Astrocyte (in vitro differentiated cells and primary cell): ENCODE measurements at places on chromosomes 7 and 10. TPM values are rescaled to one million over a fixed set of nuclear protein-coding genes. Genes with fewer than 3 reads are reported as not detected.

The GDF2 gene
- not detected in 2 replicates for total RNA-seq

The LIPJ gene
- not detected in 2 replicates for total RNA-seq

- H3K4me3 ChIP-seq, result no peak overlapping the region
- no peaks in the 10 kb centered on the region for H3K27me3 ChIP-seq
- no peaks in the 10 kb centered on the region for H3K36me3 ChIP-seq
Observed at GRCh38 chr10:114685456-114685855, 27.4 kb upstream of the ABLIM1 start.

The NODAL gene
- 0.43 TPM in 1 of 2 replicates, not detected in the other for total RNA-seq

DNA sequence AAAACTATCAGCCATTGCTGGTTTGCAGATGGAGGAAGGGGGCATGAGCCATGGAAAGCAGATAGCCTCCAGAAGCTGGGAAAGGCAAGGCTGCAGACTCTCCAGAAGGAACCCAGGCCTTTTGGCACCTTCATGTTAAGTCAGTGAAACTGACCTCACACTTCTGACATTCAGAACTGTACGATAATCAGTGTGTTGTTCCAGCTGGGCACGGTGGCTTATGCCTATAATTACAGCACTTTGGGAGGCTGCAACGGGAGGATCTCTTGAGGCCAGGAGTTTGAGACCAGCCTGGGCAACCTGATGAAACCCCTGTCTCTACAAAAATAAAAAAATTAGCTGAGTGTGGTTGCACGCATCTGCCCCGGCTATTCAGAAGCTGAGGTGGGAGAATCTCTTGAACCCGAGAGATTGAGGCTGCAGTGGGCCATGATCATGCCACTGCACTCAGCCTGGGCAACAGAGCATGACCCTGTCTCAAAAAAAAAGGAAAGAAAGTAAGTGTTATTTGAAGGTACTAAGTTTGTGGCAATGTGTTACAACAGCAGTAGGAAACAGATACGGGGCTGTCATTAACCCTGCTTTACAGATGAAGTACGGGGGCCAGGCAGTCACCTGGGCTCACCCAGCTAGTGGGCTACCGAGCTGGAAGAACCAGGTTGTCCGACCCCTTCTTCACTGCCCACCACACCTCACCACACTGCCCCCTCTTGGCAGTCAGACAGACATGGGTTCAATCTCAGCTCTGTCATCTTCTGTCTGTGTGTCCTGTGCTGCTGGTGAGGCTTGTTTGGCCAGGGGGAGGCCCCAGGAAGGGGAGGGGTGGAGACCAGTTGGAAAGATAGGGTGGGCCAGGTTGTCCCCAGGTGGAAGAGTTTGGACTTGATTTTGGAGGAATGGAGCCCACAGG is 18.3 kb downstream of the CHST3 start:
- no peaks in the 10 kb centered on the region for H3K27me3 ChIP-seq
- H3K36me3 ChIP-seq, result no peaks in the 10 kb centered on the region
- no peak overlapping the region for H3K27ac ChIP-seq
- H3K4me3 ChIP-seq, result no peak overlapping the region
- no peak for DNase-seq

DNA sequence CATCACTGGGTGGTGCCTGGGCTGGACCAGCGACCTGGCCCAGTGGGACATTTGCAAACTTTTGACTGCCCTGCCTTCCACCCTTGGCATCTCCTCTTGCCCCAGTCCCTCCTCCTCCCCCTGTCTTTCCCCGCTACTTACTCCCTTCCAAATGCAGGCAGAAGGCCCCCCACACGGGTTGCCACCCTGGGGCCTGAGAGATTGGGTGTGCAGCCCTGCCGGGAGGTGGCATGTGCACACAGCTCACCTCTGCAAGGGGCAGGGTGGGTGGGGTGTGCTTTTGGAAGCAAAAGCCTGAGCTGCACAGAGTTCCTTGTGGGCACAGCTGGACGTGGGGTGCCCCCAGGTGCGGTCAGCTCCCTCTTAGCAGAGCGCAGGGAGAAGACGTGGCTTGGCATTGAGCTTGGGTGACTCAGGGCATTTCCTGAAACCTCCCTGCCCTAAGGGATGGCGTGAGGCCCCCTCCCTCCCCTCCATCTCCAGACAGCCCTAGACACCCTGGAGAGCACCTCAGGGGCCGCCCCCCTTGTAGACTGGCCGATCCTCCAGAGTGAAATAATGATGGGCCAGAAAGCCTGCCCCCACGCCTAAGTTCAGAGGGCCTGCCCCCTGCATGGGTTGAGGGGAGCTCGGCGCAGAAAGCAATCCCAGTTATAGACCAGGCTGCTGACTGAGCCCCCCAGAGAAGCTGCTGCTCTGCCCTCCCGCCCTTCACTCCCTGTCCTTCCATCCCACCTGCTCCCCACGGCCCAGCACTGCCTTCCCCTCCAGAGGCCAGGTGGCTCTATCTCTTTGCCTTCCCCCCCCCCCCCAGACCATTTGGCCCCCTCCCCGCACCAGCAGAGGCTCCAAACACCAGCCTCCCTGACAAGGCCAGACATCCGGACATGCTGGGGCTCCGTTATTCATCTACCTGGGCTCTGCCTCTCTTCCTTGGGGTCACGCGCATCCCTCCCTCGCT is 2.3 kb upstream of the SHH start:
- peaks cover 52% of the 10 kb centered on the region for H3K27me3 ChIP-seq
- no peaks in the 10 kb centered on the region for H3K36me3 ChIP-seq
- no peak overlapping the region for H3K27ac ChIP-seq
- no peak overlapping the region for H3K4me3 ChIP-seq

GRCh38 chr10:107434854-107435253 is 270.3 kb upstream of the SORCS1 start:
- H3K4me1 ChIP-seq, result no peaks in the 10 kb centered on the region
- H3K36me3 ChIP-seq, result no peaks in the 10 kb centered on the region
- H3K4me3 ChIP-seq, result no peak overlapping the region
- no peak for DNase-seq

GRCh38 chr7:101216860-101217387 is 457 bp downstream of the PLOD3 start:
- peaks cover 7% of the 10 kb centered on the region for H3K36me3 ChIP-seq
- peaks cover 19% of the 10 kb centered on the region for H3K4me1 ChIP-seq
- H3K27me3 ChIP-seq, result no peaks in the 10 kb centered on the region
- H3K27ac ChIP-seq, result peak overlapping the region; percentile 86
- H3K4me3 ChIP-seq, result peak overlapping the region; percentile 87
- DNase-seq, result no peak

DNA sequence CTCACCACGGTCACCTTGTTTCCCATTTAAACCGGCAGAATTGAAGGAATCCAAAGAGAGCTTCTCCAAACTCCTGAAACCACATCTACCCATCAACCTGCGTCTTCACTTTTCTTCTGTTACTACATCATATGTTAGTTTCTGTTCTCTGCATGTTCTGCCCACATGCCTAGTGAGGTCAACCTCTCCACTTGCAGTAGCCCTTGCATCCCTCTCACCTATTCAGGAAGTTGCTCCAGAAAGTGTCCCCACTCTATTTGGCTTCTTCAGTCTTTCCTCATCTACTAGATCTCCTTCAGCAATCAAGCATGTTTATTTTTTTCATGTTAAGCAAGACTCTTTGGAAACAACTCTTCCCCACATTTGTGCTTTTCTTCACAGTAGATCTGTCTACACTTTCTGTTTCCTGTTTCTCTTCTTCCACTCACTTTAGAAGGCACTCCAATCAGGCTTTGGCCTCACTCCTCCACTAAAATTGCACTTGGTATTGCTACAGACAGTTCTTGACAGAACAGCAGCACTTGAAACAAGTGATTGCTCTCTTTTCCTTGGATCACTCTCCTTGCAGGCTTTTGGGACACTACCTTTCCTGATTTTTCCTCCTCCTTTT is 7.5 kb downstream of the SAMD9L start:
- H3K27me3 ChIP-seq, result no peaks in the 10 kb centered on the region
- no peaks in the 10 kb centered on the region for H3K4me1 ChIP-seq
- H3K4me3 ChIP-seq, result no peak overlapping the region
- no peak overlapping the region for H3K27ac ChIP-seq
- H3K36me3 ChIP-seq, result no peaks in the 10 kb centered on the region
- DNase-seq, result no peak

The INMT gene
- total RNA-seq, result 0.09 TPM in 1 of 2 replicates, not detected in the other

The H2BK1 gene
- not detected in 2 replicates for total RNA-seq

- H3K36me3 ChIP-seq, result no peaks in the 10 kb centered on the region
- DNase-seq, result peak; percentile 98
- H3K27me3 ChIP-seq, result no peaks in the 10 kb centered on the region
Observed at GRCh38 chr10:114714281-114714741, 56.2 kb upstream of the ABLIM1 start.

- no peak overlapping the region for H3K4me3 ChIP-seq
- H3K27me3 ChIP-seq, result no peaks in the 10 kb centered on the region
- no peak for DNase-seq
- no peak overlapping the region for H3K27ac ChIP-seq
- H3K36me3 ChIP-seq, result no peaks in the 10 kb centered on the region
Observed at GRCh38 chr7:3358991-3359390, 57.9 kb downstream of the SDK1 start.

DNA sequence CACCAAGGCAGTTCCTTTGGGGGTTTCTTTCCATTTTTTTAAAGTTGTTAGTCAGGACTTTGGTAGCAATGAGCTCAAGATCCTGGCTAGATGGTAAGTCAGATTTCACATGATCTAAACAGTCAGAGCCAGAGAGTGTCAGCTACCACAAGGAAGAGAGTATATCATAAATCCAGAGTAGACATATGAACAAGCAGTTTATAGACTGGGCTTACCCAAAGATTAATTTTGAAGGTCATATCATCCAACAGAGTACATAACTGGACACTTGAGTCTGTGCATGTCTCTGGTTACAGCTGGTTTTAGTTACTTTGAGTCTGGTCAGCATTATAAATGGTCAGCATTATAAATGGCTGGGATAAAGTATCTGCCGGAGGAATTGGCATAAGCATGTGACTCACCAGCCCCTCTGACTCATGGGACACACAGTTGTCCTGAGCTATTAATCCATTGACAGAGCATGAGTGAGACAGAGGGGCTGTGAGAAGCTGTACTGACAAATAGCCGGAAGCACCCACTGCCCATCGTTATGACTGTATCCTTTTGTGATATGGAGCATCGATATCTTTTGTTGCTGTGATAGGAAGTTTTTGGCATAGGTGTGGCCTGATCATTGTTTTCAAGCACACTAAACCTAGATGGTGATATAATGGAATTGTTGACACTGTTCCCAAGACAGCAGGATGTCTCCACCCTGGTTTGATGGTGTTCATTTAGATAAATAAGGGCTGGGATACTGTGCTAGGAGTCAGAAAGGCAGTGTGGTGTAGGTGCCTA is 19.3 kb downstream of the PPP1R3C start:
- H3K27ac ChIP-seq, result peak overlapping the region; percentile 98
- H3K36me3 ChIP-seq, result no peaks in the 10 kb centered on the region
- H3K4me1 ChIP-seq, result peaks cover 51% of the 10 kb centered on the region
- H3K4me3 ChIP-seq, result peak overlapping the region; percentile 12

The FEZF1 gene
- total RNA-seq, result 0.29 and 0.61 TPM in 2 replicates

GRCh38 chr10:50417886-50418830 is 166.8 kb upstream of the ASAH2 start:
- H3K27ac ChIP-seq, result peak overlapping the region; percentile 71
- H3K4me1 ChIP-seq, result peaks cover 13% of the 10 kb centered on the region
- DNase-seq, result peak; percentile 86
- peak overlapping the region; percentile 91 for H3K4me3 ChIP-seq

The ITPRID1 gene
- total RNA-seq, result not detected in 2 replicates

The GPR15LG gene
- total RNA-seq, result not detected in 2 replicates

The UCN3 gene
- total RNA-seq, result not detected in 2 replicates

The TAC1 gene
- total RNA-seq, result 0.34 TPM in 1 of 2 replicates, not detected in the other

GRCh38 chr7:35268953-35269352 is 15.1 kb upstream of the TBX20 start:
- no peaks in the 10 kb centered on the region for H3K36me3 ChIP-seq
- H3K27me3 ChIP-seq, result peaks cover 17% of the 10 kb centered on the region
- no peak overlapping the region for H3K4me3 ChIP-seq
- H3K4me1 ChIP-seq, result no peaks in the 10 kb centered on the region
- no peak for DNase-seq

- H3K27ac ChIP-seq, result peak overlapping the region; percentile 58
- no peaks in the 10 kb centered on the region for H3K36me3 ChIP-seq
- H3K4me1 ChIP-seq, result peaks cover 14% of the 10 kb centered on the region
- H3K27me3 ChIP-seq, result no peaks in the 10 kb centered on the region
- H3K4me3 ChIP-seq, result peak overlapping the region; percentile 37
Observed at GRCh38 chr10:15344876-15345285, 26.2 kb downstream of the FAM171A1 start.

DNA sequence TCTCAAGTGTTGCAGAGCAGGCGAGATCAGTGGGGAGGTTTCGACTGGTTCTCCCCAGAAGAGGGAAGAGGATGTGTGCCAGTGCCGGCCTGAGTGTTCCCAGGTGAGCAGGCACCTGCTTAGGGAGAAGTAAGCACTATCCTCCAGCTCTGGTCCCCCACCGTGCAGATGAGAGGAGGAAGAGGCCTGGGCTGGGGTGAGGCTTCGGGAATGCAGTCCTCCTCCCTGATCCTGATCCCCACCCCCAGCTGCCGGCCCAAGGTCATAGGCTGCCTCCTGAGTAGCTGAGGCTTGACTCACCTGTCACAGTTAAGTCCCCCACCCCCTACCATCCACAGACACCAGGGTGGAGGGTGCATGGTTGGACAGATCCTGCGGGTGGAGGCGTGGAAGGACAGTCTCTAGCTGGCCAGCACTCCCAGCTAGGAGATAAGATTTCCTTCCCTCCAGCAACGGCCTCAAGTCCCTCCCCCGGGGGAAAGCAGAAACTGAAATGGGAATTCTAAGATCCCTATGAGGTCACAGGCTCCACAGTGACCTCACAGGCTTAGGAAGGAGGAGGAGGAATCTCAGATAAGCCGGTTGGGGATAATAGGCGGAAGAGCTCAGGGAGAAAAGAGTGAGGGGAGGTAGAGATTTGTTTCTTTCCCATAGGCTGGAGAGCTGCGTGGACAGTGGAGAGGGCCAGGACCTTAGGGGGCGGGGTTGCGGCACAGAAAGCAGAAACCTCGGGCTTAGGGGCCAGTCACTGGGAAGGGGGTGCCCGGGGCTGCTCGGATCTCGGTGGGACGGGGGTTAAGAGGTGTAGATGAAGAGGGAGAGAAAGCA is 1.0 kb downstream of the LRCH4 start:
- peak; percentile 70 for DNase-seq
- peak overlapping the region; percentile 83 for H3K27ac ChIP-seq
- H3K4me1 ChIP-seq, result peaks cover 25% of the 10 kb centered on the region
- peak overlapping the region; percentile 83 for H3K4me3 ChIP-seq
- peaks cover 16% of the 10 kb centered on the region for H3K36me3 ChIP-seq

- no peaks in the 10 kb centered on the region for H3K27me3 ChIP-seq
- no peak overlapping the region for H3K27ac ChIP-seq
- no peaks in the 10 kb centered on the region for H3K4me1 ChIP-seq
- peaks cover 3% of the 10 kb centered on the region for H3K36me3 ChIP-seq
Observed at GRCh38 chr7:129670656-129671055, 59.1 kb downstream of the NRF1 start.

The DMBT1 gene
- not detected in 2 replicates for total RNA-seq

GRCh38 chr7:148356303-148356702 is 234.3 kb upstream of the C7orf33 start:
- H3K4me1 ChIP-seq, result no peaks in the 10 kb centered on the region
- H3K4me3 ChIP-seq, result no peak overlapping the region
- no peaks in the 10 kb centered on the region for H3K27me3 ChIP-seq
- no peak overlapping the region for H3K27ac ChIP-seq
- no peak for DNase-seq
- H3K36me3 ChIP-seq, result no peaks in the 10 kb centered on the region

GRCh38 chr10:8360365-8360764 is 305.9 kb downstream of the GATA3 start:
- H3K27ac ChIP-seq, result no peak overlapping the region
- no peak for DNase-seq
- no peak overlapping the region for H3K4me3 ChIP-seq
- no peaks in the 10 kb centered on the region for H3K36me3 ChIP-seq
- peaks cover 7% of the 10 kb centered on the region for H3K4me1 ChIP-seq

The HMX2 gene
- not detected in 2 replicates for total RNA-seq
